ENCODE measurements at places on chromosomes 2 and 18. TPM values are rescaled to one million over a fixed set of nuclear protein-coding genes. Genes with fewer than 3 reads are reported as not detected.

Gene MBOAT2
- 2.1 TPM for total RNA-seq

GRCh38 chr18:3356614-3357013 lies 93.4 kb upstream of the TGIF1 start:
- no peak for DNase-seq

DNA sequence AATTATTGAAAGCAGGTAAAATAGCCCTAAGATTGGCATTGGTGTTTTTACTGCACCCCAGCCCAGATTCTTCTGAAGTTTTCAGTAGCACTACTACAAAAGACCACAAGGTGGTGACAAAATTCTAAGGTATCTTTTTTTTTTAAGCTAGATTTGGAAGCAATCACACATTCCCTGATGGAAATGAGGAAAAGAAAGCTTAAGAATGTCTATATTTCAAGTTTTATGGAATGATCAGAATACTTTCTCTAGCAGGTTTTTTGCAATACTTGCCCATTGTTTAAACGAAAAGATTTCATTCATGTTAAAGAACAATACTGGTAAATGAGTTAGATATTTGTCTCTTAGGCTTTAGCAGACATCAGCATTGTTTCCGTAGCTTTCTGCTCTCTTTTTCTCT lies 32.1 kb upstream of the ZNF638 start:
- DNase-seq = no peak

DNA sequence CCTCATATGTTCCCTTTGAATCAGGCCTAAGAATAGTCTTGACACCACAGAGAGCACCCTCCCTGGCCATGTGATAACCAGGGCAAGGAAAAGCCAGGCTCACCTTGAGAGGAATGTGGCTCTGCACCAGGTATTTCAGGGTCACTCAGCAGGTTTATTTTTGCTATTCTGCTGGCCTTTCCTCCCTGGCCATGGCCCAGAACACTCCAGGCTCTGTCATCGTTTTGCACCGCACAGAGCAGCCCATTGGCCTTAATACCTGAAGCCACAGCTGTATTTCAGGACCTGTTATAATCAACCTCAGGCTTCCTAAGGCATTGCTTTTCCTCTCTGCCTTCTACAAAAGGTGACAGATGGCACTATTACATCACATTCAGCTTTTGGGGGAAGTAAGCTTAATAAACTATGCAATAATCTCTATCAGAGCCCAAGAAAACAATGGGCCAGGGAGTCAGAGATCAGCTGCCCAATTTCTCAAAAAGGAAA lies 668.3 kb downstream of the IRS1 start:
- no peak for DNase-seq

- no peak for DNase-seq
Observed at GRCh38 chr2:99388892-99389291, 51.7 kb downstream of the EIF5B start.

Measured in T-helper 17 cell (primary cell).